ENCODE measurements at places on chromosomes 3 and 15. TPM values are rescaled to one million over a fixed set of nuclear protein-coding genes. Genes with fewer than 3 reads are reported as not detected.

- H3K4me1 ChIP-seq: no peaks in the 10 kb centered on the region
- no peaks in the 10 kb centered on the region for H3K27me3 ChIP-seq
- H3K36me3 ChIP-seq: peaks cover 21% of the 10 kb centered on the region
Measured at GRCh38 chr15:101675015-101675414, 22.8 kb upstream of the TM2D3 start.

GRCh38 chr3:125129512-125129997, 73.8 kb upstream of the HEG1 start:
- H3K27ac ChIP-seq: no peak overlapping the region
- DNase-seq: no peak
- H3K4me1 ChIP-seq: peaks cover 18% of the 10 kb centered on the region
- no peaks in the 10 kb centered on the region for H3K36me3 ChIP-seq
- H3K4me3 ChIP-seq: no peak overlapping the region

SRGAP3 gene
- total RNA-seq: 4.0 TPM

DNA sequence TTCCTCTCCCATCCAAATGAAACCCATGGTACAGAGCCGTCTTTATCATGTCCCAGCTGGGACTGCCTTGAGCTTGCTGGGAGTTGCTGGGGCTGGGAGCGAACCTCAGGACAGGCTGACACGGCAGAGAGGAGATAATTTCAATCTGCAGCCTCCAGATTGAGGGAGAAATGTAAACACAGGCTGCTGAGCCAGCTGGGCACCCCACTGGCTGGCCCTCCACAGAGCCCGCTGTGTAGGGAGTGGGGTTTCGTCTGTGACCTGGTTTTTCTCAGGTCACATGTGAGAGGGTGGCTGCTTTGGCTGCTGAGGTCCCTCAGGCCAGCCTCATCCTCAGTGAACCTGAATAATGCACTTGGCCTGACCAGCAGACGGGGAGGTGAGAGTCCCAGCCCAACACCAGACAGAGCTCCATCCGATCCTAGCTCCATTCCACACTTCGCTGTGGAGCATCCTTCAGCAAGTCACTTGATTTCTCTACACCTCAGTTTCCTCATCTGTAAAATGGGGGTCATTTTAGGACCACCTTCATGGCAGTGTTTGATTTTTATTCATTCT, 121.6 kb upstream of the MRPS22 start:
- H3K27ac ChIP-seq: no peak overlapping the region
- H3K4me3 ChIP-seq: no peak overlapping the region
- no peaks in the 10 kb centered on the region for H3K27me3 ChIP-seq
- H3K4me1 ChIP-seq: no peaks in the 10 kb centered on the region
- DNase-seq: no peak

BTLA gene
- not detected for total RNA-seq

GRCh38 chr3:48088056-48088748, 72.0 kb upstream of the MAP4 start:
- no peaks in the 10 kb centered on the region for H3K27me3 ChIP-seq
- DNase-seq: peak; percentile 60
- H3K36me3 ChIP-seq: peaks cover 8% of the 10 kb centered on the region
- peaks cover 39% of the 10 kb centered on the region for H3K4me1 ChIP-seq
- peak overlapping the region; percentile 99 for H3K27ac ChIP-seq

DNA sequence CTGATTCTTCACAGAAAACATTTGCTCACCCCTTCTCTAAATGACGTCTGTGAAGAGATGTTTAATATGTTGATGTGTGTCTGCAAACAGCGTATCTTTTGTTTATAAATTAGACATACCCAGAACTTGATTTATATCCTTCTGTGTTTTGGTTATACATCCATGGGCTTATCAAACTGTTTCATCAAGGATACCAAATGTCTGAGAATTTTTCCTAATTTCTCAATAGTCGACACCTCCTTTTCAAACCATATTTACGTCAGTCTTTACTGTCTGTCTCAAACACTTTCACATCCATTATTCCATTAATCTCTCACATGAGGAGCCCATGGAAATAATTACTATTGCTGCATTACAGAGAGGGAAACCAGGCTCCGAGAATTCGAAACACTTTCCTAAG, 85.4 kb downstream of the FGF12 start:
- H3K4me3 ChIP-seq: no peak overlapping the region
- peaks cover 2% of the 10 kb centered on the region for H3K4me1 ChIP-seq
- DNase-seq: no peak

DNA sequence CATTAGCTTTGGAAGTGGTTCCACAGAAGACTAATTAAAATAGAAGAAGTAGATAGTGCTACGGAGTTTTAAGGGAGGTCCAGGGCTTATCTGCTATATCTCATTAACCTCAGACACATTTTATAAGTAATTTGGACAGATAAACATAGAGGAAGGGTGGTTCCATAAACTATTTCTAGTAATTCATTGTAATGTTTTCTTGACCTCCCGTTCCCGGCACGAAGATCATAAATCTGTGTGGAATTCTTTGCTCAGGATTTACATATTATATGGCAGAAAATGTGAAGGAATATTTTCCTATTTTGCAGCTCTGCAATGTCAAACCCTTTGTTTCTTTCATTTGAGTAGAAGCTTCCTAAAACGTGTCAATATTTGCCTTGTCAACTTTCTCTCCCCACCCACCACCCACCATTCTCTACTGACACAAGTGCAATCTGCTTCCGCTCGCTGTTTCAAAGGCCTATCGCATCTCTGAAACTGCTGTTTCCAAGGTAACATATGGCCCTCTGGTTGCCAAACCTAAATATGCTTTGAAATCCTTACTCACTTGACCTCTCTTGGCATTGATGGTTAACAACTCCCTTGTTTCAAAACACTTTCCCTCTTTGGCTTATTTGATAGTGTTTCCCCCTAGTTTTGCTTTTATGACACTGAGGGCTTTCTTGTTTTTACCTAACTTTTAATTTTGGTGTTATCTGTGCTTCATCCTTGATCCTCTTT, 21.4 kb upstream of the PLSCR5 start:
- H3K4me1 ChIP-seq: no peaks in the 10 kb centered on the region
- no peaks in the 10 kb centered on the region for H3K27me3 ChIP-seq
- no peaks in the 10 kb centered on the region for H3K36me3 ChIP-seq
- no peak for DNase-seq
- no peak overlapping the region for H3K27ac ChIP-seq

UNC13C gene
- total RNA-seq: 0.19 TPM

GRCh38 chr3:157056035-157056434, 103.9 kb downstream of the CCNL1 start:
- no peaks in the 10 kb centered on the region for H3K27me3 ChIP-seq
- no peak overlapping the region for H3K4me3 ChIP-seq
- no peaks in the 10 kb centered on the region for H3K36me3 ChIP-seq
- no peak for DNase-seq

- DNase-seq: no peak
- H3K36me3 ChIP-seq: no peaks in the 10 kb centered on the region
- no peak overlapping the region for H3K4me3 ChIP-seq
- H3K27ac ChIP-seq: no peak overlapping the region
- no peaks in the 10 kb centered on the region for H3K4me1 ChIP-seq
Measured at GRCh38 chr3:135100366-135100765, 305.3 kb downstream of the EPHB1 start.

CCK gene
- not detected for total RNA-seq

DNA sequence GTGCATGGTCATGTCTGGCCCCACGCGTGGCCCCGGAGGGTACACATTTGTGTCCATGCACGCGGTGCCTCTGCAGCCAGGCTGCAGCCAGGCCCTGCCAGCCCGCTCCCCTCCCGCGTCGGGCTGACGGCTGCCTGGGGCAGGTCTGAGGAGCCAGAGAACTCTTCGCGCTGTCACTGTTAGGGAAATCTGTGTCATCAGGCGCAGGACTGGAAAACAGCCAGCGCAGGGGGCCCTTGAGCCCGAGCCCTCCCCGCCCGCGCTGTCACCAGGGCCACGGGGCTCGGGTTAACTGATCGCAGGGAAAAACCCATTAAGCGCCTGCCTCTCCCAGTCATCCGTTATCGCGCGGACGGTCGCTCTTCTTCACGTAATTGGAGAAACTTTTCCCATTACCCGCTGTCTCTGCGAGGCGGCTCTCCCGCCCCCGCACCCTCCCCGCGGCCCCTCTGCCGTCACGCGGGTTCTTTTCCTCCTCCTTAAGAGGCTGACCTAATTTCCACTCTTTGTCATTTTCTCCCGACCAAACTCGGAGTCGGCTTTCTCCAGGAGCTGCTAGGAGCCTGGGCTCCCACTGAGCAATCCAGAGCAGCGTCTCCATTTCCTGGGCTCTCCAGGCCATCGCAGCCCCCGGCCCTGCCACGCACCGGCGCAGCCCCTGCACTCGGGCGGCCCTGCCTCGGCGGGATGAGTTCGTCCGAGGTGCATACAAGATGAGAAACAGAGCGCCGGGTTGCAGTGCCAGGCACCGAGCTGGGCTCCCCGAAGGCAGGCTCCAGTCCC, 57.5 kb upstream of the PRR23E start:
- no peak for DNase-seq
- no peaks in the 10 kb centered on the region for H3K4me1 ChIP-seq
- no peaks in the 10 kb centered on the region for H3K27me3 ChIP-seq
- H3K27ac ChIP-seq: peak overlapping the region; percentile 71
- H3K4me3 ChIP-seq: peak overlapping the region; percentile 31
- H3K36me3 ChIP-seq: no peaks in the 10 kb centered on the region

TP63 gene
- 0.30 TPM for total RNA-seq

THUMPD3 gene
- 30.5 TPM for total RNA-seq

MFAP1 gene
- 16.6 TPM for total RNA-seq

C3orf20 gene
- not detected for total RNA-seq

All from right atrium auricular region (tissue), 2 donors.